ENCODE measurements at places on chromosomes 7 and 10.
A peak's percentile ranks its signal among the peaks of the same experiment; 100 is the strongest.

DNA sequence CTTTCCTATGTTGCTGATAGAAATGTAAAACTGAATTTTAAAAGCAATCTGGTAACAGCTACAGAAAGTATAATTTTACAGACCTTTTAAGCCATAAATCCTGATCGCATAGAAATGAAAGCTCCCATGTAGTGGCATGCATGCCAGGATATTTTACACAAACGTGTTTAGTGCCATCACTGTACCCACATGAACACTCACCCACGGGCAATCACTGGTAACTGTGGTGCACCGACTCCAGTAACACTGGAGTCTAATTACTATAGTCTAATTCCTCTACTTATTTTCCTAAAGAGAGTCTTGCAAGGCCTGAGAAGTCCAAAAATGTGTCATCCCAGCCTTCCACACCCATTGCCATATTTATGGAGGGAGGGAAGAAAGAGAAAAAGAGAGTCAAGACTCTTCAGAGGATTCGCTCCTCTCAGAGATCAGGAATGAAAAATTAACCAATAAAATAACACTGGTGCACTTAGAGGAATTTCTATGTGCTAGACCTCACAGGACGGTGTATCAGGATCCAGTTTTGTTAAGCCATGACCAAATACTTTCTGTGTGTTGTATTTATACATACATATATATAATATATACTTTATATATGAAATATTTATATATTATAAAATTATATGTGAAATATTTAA lies 48.9 kb upstream of the AKR1C1 start:
- DNase-seq: no peak

DNA sequence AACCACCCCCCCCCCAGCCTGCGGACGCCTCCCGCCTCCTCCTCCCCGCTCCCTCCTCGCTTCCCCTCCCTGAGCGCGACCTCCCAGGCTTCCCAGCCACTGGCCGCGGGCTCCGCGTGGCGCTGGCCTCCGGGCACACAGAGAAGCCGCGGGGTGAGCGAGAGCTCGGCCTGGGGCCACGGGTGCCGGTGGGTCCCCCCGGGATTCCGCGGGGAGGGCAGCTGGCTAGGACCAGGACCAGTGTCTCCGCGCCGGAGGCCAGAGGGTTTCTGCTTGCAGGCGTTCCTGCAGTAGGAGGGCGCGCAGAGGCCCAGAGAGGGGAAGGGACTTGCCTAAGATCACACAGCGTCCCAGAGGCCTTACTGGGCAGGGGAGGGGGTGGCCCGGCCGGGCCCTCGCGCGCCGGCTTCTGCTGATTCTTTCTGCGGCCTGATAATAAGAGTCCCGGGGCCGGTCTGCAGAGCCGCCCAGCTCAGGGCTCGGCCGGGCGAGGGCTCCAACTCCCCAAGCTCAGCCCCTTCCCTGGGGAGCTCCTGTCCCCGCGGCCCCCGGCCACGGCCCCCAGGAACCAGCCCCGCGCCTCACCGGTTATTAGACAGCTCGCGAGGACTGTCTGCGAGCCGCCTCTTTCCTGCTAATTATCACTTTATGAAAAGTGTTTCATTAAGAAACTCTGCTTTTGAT lies 10.1 kb downstream of the UNCX start:
- DNase-seq: no peak

DNA sequence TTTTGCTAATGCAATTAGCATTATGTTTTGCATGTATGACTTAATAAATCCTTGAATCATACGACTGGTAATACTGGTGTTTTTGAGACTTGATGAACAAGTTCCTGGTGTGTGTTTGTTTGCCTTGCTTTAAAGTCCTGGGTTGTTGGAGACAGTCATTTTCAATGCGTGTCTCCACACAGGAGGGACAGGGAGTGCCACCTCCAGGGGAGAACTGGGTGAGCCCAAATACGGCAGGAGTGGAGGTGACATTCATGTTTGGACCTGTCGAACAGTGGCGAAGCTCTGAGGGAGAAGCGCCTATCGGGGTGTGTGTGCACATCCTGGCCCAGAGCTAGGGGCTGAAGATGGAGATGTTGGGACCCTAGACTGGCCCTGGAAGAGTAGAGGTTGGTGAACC lies 43.8 kb downstream of the DAGLB start:
- DNase-seq: no peak

DNA sequence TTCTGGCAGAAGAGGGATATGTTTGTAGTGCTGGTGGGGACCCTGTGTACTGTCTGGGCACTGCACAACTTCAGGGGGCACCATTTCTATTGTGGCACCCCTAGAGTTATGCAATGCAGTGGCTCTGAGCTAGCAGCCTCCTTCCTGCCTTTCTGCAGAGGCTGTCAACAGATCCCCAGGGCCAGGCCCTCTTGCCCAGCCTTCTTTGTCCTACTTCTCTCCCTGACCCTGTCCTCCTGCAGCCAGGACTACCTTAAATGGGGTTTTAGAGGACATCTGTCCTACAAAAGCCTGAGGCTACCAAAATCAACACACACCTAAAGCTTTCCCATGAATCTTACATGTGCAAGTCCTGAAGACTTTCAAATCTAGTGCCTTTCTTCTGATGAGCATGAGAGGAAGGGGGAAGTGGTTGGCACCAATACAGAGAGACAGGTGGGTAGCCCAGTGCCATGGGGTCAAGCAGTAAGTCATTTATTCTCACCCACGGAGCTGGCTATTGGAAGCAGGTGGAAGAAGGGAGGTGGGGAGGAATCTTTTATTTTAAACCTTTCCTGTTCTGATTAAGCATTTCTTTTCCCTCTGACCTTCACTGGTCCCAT lies 2.4 kb downstream of the SPOCK2 start:
- DNase-seq: no peak

- DNase-seq: no peak
Observed at GRCh38 chr10:77082601-77083252, 554.9 kb downstream of the KCNMA1 start.

- no peak for DNase-seq
Observed at GRCh38 chr7:87498893-87499292, 23.4 kb upstream of the ABCB4 start.

DNA sequence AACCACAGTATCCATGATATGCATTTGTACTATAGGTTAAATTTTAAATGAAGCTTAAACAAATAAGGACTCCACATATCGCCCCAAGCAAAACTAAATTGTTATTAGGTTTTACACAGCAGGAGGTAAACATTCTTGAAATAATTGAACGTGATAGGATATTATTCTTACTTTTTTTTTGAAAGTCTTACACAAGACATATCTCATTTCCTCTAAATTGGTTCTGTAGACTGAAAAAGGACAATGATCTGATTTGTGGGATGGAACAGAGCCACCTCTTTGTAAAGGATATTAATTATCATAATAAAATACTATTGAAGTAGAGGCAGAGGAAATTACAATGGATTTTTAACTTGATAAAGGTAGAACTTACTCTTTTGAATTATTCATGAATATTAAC lies 155.1 kb upstream of the SEMA3D start:
- DNase-seq: no peak

GRCh38 chr10:70475661-70476060 lies 2.9 kb upstream of the PALD1 start:
- DNase-seq: no peak

DNA sequence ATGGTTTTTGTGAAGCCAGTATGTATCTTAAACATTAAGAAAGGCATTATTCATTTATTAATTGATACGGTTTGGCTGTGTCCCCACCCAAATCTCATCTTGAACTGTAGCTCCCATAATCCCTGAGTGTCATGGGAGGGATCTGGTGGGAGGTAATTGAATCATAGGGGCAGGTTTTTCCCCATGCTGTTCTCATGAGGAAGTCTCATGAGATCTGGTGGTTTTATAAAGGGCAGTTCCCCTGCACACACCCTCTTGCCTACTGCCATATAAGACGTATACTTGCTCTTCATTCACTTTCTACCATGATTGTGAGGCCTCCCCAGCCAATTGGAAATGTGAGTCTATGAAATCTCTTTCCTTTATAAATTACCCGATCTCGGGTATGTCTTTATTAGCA lies 28.1 kb downstream of the OTUD1 start:
- no peak for DNase-seq

DNA sequence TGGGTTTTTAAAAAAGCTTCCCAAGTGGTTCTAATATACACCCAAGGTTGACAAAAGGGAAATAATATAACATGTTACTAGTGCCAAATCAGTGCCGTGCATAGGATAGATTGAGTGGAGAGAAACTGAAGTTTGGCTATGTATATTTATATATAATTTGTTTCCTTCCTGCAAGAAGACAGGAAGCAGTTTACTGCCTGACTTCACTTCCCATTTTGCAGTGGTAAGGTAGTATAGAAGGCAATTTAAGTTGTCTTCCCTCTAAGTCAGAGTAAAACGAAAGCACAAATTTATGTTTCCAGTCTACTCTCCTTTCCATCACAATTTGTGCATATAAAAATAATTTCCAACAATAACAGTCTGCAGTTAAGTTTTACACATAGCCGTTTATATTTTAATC lies 3.4 kb upstream of the HYCC1 start:
- no peak for DNase-seq

- DNase-seq: no peak
Observed at GRCh38 chr7:5598261-5598761, 174.7 kb upstream of the TNRC18 start.

GRCh38 chr10:24993237-24993958 lies 22.6 kb downstream of the ENKUR start:
- DNase-seq: no peak

GRCh38 chr10:103845972-103846371 lies 9.4 kb downstream of the SH3PXD2A start:
- DNase-seq: no peak

GRCh38 chr7:118057404-118057803 lies 126.6 kb upstream of the LSM8 start:
- DNase-seq: no peak

DNA sequence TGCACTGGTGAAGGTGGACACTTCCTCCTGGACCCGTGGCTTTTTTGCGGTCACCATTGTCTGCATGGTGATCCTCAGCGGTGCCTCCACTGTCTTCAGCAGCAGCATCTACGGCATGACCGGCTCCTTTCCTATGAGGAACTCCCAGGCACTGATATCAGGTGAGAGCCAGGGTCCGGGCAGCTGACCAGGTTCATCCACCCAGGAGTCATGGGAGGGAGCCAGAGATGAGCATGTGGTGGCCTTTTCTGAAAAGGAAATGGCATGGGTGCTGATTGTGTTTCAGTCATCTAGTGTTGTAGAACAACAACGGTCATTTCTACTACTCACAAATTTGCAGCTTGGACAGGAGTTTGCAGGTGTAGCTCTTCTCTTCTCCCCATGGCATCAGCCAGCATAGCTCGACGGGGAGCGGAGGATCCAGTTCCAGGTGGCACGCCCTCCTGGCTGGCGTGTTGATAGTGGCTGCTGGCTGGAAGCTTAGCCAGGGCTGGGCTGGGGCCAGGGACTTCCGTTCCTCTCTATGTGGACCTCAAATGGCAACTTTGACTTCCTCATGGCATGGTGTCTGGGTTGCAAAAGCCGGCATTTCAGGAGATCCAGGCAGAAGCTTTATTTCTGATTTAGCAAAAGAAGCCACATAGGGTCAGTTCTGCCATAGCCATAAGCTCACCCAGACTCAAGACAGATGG lies 32.7 kb downstream of the SLC29A3 start:
- DNase-seq: no peak

GRCh38 chr7:47669178-47669891 lies 87.4 kb upstream of the TNS3 start:
- DNase-seq: no peak

GRCh38 chr7:15839416-15840100 lies 153.1 kb upstream of the MEOX2 start:
- DNase-seq: peak; percentile 2

DNA sequence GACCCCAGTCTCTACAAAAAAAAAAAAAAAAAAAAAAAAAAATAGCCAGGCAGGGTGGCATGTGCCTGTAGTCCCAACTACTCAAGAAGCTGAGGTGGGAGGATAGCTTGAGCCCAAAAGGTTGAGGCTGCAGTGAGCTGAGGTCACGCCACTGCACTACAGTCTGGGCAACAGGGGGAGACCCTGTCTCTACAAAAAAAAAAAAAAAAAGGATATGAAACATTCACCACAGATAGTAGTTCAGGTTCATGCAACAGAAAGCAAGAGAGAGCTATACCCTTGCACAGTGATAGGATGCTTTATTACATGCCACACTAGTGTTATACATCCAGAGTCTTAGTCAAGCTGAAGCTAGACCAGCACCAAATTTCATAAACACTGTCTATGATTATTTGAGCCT lies 148.4 kb upstream of the KAT6B start:
- DNase-seq: no peak

DNA sequence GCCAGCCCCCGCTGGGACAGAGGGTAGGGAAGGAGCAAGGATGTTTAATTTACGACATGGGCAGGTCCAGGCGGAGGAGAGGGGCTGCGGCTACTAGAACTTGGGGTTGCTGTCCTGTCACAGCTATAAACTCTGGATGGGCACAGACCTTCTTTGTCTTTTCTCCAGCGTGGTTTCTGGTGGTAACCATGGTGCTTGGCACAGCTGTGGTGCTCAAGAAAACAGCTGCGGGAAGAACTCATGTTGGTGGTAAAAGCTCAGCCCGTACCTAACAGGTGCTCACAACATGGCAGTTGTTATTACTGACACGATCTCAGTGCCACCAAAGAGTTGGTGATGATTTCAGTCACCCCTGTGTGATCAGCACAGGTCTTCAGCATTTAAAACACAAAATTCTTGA lies 13.8 kb downstream of the BAIAP2L1 start:
- DNase-seq: no peak

GRCh38 chr7:12557282-12557681 lies 13.2 kb upstream of the SCIN start:
- no peak for DNase-seq

- no peak for DNase-seq
Observed at GRCh38 chr10:102555781-102556328, 52.1 kb downstream of the SUFU start.

- DNase-seq: no peak
Observed at GRCh38 chr10:58894929-58895328, 281.5 kb upstream of the PHYHIPL start.
